ENCODE measurements at places on chromosomes 1 and 21.

GRCh38 chr1:36553591-36554322 is 71.0 kb upstream of the CSF3R start:
- peak; percentile 68 for DNase-seq

DNA sequence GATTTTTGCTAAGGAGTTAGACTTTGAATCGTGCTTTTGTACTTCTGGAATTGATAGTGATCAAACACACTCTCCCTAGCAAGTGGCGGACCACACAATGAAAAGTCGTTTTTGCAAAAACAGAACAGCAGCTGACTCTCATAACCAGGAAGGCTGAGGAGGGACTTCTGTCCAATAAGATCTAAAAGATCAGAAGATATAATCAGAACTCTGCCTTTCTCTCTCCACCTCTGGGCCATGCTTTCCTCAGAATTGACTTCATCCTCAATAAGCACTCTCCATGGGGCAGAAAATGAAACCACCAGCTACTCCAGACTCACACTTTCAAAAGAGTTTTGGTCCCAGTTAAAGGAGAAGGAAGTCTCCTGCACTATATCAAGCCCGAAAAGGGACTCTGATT is 55.3 kb upstream of the SAMD13 start:
- DNase-seq, result no peak

DNA sequence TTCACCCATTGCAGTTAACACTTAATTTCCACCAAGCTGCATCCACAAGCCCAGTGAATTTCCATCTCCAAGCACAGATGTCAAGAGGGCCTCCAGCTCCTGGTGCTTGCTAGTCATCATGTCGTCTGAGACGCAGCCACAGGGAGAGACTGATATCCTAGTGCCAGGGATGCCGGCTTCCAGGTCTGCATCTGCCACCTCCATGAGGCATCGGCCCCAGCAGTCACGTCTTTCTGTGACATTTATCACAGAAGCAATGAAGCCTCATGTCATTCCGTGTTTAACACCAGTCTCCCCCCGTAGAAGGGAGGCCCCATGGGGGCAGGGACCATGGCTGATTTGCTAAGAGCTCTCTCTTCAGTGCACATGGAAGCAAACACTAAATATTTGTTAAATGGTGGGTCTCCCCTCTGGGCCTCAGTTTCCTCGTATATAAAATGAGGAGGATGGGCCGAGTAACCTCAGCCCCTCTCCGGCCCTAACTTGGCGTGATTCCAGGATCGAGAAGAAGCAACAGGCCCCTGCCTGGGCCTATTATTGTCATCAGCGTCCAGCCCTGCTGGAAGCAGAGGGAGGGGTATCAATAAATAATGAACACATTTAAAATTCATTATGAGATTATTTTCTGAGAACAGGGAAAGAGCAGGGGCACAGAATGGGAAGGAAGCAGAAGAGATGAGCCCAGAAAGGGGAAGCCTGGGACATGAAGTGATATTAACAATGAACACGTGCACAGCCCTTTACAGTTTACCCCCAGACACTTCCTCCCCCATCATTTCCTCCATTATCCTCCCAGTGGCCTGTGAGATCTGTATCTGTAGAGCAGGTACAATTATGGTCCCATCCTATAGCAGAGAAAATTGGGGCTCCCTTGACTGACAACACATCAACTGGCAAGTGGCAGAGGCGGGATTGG is 837 bp upstream of the C1QB start:
- no peak for DNase-seq

DNA sequence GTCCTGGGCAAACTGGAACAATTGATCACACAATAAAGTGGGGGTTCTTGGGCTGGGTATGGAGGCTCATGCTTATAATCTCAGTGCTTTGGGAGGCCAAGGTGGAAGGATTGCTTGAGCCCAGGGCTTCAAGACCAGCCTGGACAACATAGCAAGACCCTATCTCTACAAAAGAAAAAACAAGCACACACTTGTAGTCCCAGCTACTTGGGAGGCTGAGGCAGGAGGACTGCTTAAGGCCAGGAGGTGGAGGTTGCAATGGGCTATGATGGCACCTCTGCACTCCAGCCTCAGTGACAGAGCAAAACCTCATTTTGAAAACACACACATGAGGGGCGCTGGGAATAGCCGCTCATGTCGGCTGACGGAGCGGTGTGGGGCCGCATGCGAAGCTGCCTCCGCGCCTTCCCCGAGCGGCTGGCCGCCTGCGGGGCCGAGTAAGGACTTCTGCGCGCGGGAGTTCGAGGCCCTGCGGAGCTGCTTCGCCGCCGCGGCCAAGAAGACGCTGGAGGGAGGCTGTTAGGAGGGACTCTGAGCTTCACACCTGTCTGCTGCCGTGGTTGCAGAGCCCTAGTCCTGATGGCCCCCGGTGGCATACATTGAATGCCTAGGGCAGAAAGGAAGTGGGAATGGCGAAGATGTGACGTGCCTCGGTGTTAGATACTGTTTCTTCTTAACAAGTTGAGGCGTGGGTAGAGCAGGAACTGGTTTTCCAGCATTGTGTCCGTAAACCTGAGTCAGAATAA is 59.5 kb downstream of the ACBD3 start:
- peak; percentile 51 for DNase-seq

- no peak for DNase-seq
Measured at GRCh38 chr1:183548116-183548515, 42.1 kb downstream of the NCF2 start.

- DNase-seq, result no peak
Measured at GRCh38 chr1:93350322-93350721, 4.6 kb downstream of the DR1 start.

- DNase-seq, result no peak
Measured at GRCh38 chr21:15084668-15085067, 19.9 kb upstream of the NRIP1 start.

- DNase-seq, result no peak
Measured at GRCh38 chr21:42019101-42019605, 9.0 kb upstream of the ZBTB21 start.

GRCh38 chr21:16195538-16195910 is 465.7 kb downstream of the USP25 start:
- DNase-seq, result no peak

- no peak for DNase-seq
Measured at GRCh38 chr1:32636914-32637645, 13.3 kb downstream of the ZBTB8OS start.

GRCh38 chr1:183632114-183632513 is 3.5 kb downstream of the ARPC5 start:
- DNase-seq, result no peak

DNA sequence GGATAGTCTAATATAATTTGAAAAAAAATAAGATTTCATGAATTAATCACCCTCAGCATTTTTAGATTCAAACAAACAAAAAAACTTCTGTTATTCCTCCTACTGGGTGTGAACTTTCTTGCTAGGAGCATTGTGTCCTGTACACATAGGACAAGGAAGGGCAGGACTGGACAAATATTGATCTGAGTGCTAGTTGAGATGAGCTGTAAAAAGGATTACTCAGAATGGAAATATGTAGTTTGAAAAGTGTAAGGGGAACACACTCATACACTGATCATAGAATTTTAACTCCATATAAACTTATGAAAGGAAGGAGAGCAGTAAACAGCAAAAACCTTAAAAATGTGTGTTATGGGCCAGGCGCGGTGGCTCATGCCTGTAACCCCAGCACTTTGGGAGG is 156.5 kb upstream of the ZNF648 start:
- DNase-seq, result no peak

GRCh38 chr1:222909586-222909985 is 94.7 kb downstream of the DISP1 start:
- no peak for DNase-seq

GRCh38 chr1:58941471-58942289 is 157.8 kb upstream of the JUN start:
- DNase-seq, result no peak

GRCh38 chr1:107404756-107405155 is 263.9 kb downstream of the NTNG1 start:
- DNase-seq, result no peak

GRCh38 chr1:51799372-51799771 is 79.2 kb downstream of the NRDC start:
- DNase-seq, result no peak

GRCh38 chr21:46605767-46606426 is 1.0 kb upstream of the S100B start:
- no peak for DNase-seq

- no peak for DNase-seq
Measured at GRCh38 chr1:39640861-39641260, 1.4 kb upstream of the HEYL start.

DNA sequence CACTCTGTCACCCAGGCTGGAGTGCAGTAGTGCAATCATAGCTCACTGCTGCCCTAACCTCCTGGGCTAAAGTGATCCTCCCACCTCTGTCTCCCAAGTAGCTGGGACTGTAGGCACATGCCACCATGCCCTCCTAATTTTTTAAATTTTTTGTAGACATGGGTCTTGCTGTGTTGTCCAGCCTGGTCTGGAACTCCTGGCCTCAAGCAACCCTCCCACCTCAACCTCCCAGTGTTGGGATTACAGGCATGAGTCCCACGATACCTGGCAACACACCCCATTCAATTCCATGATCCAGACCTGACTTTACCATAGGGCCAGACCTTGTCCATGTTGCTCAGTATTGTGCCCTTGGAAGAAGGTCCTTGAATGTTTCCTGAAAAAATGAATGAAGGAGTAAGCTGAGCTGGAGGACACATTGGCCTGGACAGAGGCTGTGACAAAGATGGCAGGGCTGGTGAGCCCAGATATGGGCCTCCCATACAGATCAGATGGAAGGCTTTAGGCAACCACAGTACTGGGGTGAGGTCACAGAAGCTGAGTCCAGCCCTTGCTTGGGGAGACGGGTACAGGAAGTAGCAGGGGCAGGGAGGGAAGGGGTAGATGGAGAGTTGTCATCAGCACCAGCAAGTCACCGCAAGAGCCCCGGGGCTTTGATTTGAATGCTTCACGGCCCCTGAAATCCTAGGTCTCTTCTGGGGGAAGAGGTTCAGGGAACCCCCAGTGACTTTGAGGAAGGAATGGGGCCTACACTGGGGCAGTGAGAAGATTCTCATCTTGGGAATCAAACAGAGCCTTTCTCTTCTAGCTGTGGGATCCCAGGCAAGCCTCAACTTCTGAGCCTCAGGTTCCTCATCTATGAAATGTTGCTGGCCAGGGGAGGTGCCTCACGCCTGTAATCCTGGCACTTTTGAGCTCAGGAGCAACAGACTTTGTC is 40.1 kb upstream of the DMBX1 start:
- no peak for DNase-seq

GRCh38 chr1:40802078-40802741 is 18.6 kb downstream of the KCNQ4 start:
- peak; percentile 83 for DNase-seq

- no peak for DNase-seq
Measured at GRCh38 chr1:69120817-69121216, 446.9 kb upstream of the LRRC7 start.

- no peak for DNase-seq
Measured at GRCh38 chr1:20974069-20974468, 187.0 kb upstream of the HP1BP3 start.

DNA sequence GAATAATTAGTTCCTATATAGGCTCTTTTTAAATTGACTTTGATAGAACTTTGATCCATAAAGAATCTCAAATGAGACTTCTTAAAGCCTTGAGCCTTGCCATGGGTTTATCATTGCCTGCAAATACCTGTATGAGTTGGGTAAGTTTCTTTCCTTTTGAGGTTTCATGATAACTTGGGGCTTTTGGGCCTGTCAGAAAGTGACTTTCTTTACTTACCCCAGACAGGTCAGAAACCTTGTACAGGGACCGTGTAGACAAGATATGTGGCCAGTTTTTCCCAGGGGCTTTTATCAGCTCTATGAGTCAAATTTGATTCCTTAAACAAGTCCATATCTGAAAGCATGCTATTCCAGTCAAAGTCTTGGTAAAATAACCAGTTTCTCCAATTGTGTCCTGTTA is 17.3 kb downstream of the KCTD3 start:
- DNase-seq, result no peak

DNA sequence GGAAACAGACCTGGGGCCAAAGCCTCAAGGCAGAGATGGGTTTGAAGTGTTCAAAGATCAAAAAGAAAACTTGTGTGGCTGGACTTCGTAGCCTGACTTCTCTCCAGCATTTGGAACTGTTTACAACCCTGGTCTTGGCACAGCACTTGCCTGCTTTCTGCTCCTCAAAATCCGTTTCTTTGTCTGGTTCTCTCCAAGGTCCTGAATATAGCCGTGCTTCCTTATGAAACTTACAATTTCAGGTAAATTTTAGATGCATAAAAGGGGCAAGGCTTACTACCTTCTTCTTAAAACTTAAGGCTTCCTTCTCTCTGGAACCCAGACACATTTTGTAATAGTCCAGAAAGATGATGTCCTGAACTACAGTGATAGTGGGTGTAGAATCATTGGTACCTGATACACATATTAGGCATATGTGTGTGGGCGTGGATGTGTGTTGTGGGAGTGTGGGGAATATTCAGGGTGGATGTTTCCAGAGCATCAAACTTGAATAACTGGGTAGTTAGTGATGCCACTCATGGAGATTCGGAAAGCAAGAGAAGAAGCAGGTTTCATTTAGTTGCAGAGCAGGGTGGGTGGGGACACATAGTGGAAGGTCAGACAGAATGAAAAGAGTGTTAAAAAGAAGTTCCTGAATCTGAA is 26.4 kb upstream of the FAM78B start:
- DNase-seq, result no peak

GRCh38 chr1:161009602-161010211 is 11.2 kb downstream of the F11R start:
- no peak for DNase-seq

GRCh38 chr1:39149509-39149908 is 55.0 kb upstream of the MACF1 start:
- no peak for DNase-seq

- no peak for DNase-seq
Measured at GRCh38 chr1:112320058-112320457, 76.0 kb upstream of the CTTNBP2NL start.

DNA sequence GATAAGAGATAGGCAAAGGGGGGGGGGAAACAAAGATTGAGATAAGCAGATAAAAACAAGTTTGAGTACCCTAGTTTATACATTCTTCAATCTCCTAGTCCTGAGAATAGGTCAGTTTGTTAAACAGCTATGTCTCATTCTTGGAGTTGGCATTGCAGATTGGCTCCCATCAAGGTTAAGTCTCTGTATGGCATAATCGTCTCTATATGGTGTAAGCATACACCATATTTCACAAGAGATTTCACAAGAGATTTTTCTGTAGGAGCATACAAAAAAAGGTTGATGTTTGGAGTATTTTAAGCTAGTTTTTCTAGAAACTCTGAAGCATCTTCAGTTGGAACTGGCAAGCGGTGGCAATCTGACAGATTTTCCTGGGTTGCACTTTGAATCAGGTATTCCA is 35.8 kb downstream of the NCAM2 start:
- DNase-seq, result no peak

DNA sequence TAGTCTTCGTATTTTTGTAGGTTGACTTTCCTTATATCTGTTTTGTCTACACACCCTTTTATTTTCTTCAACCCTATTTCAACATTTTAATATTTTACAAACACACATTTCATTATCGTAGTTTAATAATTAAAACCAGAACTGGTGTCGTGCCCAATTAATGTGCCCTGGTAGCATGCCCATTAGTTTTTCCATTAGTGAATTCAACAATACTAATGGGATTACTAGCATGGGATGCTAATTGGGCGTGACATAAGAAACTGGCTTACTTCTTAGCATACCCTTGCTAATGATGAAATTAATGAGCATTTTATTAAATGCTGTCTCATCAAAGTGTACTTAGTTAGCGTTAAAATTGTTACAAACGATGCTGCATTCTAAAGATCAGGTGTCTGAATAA is 332.7 kb downstream of the USH2A start:
- DNase-seq, result no peak
